ENCODE measurements at places on chromosomes 1 and 21.
A peak's percentile ranks its signal among the peaks of the same experiment; 100 is the strongest.

DNA sequence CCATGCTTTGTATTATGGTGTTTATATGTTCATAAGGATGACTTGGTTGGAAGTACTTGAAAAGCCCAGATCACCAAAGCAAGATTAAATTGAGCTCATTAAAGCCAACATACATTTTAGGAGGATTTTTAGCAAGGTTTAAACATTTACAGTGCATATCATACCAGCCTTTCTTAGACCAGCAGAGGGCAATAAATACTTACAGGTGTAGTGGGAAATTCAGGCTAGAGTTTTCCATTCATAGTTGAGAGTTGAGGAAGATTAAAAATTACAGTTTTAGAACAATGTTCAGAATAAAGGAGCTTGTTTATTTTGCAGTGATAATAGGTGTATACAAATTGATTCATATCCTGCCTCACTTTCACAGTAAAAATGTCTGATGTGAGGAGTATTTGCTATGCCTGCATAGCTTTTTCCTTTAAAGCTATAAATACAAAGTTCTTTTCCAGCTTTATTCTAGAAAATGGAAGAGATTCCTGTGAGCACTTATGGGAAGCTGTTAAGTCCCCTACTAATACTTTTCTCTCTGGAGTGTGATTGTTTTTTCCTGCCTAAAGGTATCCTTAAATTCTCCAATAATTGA lies 35.3 kb downstream of the DTL start:
- DNase-seq: no peak

DNA sequence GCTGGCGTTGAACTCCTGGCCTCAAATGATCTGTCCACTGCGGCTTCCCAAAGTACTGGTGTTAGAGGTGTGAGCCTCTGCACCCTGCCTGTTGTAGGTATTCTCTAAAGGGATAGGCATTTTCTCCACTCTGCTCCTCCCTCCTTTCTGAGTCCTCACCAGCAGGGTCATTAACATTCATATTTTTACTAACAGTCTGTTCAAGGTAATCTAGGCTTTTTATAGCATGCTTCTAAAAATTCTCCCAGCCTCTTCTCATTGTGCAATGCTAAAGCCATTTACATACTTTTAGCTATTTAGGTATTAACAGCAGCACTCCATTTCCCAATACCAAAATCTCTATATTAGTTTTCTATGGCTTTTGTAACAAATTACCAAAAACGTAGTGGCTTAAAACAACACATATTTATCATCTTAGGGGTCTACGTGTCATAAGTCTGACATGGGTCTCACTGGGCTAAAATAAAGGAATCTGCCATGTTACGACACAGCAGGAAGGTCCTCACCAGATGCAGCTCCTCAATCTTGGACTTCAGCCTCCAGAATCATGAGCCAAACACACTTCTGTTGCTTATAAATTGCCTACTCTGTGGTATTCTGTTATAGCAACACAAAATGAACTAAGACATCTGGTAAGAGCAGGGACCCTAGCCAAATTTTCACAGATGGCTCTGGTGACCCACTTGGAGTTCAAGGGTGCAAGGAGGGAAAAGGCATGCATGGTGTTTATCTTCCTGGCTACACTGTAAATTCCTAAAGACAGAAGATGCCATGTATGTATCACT lies 2.9 kb upstream of the SLC2A7 start:
- no peak for DNase-seq

GRCh38 chr1:150009604-150010392 lies 728 bp downstream of the OTUD7B start:
- peak; percentile 65 for DNase-seq

- no peak for DNase-seq
Observed at GRCh38 chr1:230330157-230330556, 96.0 kb downstream of the PGBD5 start.

DNA sequence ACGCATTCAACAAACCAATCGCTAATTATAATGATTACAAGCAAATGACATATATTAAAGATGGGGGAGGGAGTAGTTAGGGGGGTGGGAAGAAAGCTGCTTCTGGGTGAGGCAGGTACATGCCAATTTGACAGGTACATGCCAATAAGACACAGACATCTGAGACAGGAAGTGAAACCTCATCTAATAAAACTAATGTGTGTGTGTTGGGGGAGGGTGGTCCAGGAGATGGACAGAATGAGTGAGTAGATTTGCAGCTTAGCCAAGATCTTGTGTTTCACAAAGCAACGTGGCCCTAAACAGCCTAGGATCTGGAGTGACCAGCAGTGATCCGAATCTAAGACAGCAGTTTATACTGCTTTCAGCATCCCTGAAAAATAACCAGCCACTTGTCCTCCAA lies 10.8 kb downstream of the CFAP45 start:
- no peak for DNase-seq

GRCh38 chr1:24866211-24867083 lies 63.6 kb downstream of the RUNX3 start:
- DNase-seq: no peak

DNA sequence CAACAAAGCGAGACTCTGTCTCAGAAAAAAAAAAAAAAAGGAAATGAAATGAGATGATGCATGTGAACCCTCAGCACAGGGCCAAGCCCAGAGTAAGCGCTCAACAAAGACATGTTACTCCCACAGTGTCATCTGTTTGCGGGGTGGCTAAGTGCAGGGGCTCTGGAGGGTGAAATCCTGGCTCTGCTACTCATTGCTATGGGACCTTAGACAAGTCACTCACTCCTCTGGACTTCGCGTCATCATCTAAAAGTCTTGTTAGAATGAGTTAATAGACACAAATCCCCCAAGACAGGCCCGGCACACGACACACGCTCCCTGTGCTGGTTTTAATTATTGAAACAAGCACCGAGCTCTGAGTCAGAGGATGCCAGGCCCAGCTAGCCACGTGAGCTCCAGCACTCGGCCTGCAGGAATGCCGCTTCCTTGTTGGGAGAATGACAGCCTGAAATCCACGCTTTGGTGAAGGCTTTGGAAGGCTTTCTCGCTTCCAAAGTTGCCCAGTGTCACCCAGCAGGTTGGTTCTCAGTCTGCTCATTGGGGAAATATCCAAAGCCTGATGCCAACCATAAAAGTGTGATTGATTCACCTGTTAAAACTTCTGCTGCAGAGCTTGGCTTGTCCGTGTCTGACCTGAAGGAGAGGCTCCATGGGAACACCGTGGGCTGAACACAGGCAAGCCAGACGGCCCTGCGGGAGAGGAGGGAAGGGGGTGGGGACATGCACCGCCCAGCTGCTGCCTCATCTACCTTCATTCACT lies 36.7 kb upstream of the TARDBP start:
- no peak for DNase-seq

DNA sequence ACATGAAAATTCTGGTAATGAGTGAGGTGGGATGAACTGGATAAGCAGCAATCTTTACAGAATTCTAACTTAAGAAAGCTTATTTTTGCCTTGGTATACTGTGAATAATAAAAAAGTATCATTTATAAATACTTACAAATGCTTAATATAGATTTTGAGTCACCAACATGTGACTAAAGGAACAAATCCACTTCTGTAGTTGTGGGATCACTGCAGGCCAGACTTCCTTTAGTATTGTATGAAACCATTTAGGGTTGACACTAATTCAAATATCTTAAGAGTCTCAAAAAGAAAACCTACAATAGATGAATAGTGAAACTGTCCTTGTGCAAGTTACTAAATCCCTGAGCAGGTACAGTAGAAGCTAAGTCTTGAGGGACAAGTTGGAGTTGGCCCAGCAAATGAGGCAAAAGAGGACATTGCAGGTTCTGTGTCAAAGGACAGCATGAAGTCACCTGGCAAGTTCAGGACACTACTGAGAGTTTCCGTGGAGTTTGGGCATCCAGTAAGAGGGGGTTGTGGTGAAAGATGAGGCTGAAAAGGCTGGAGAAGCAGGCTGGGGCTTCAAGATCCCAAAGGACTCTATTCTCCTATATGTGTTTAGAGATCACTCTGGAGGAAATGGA lies 5.9 kb upstream of the THEM4 start:
- DNase-seq: no peak

DNA sequence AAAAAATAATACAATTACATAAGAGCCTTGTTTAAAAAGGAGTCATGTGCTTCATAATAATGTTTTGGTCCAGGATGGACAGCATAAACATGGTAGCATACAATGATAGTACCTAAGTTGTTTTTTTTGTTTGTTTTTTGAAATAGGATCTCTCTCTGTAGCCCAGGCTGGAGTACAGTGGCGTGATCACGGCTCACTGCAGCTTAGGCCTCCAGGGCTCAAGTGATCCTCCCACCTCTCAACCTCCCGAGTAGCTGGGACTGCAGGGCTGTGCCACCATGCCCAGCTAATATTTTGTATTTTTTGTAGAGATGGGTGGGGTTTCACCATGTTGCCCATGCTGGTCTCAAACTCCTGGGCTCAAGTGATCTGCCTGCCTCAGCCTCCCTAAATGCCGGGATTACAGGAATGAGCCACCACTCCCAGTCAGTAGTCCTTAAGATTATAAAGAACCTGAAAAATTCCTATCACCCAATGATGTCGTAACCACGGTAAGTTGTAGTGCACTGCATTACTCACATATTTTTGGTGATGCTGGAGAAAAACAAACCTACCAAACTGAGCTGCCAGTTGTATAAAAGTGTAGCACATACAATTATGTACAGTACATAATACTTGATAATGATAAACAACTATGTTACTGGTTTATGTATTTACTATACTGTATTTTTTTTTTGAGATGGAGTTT lies 22.4 kb upstream of the RCOR3 start:
- no peak for DNase-seq

GRCh38 chr1:119286587-119287181 lies 81.9 kb upstream of the HAO2 start:
- DNase-seq: no peak

DNA sequence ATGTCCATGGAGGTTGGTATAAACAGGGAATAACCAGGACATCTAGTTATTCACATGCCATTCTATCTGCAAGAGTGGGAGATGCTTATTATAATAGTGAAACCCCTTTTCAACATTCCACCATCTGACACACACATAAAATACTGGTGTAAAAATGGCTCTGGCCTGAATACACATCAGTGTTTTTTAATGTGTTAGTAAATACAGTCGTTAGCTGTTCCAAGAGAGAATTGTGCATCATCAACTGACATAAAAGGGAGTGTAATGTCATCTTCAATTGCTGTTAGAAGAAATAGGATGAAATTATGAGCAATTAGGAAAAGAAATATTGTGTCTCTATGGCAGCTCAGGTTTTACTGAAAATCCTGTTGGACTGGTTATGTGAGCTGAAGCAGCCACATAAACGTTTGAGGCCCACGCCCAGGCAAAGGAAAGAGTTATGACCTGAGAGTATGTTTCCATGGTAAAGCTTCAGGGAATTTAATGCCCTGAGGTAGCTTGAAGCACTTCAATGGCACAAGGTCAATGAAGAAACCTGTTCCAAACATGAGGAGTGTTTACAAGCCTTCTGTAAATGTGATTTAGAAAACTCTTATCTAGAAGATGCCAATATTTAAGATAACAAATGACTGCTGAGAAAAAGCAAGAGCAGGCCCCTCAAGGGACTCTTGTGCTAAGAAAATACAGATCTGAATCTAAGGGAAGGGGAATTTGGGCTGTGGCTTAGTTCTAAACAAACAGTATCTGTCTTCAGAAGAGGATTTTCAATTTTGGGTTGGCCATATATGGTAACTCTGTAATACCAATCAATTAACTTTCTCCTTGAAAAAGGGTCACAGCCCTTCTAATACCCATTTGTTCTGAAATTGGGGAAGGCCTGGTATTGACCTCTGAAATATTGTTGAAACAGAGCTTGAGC lies 384.3 kb downstream of the SEC16B start:
- DNase-seq: no peak

GRCh38 chr1:211896958-211897357 lies 66.4 kb upstream of the LPGAT1 start:
- no peak for DNase-seq

Measured in skeletal muscle cell (primary cell).